ENCODE measurements at places on chromosomes 16 and 17. TPM values are rescaled to one million over a fixed set of nuclear protein-coding genes. Genes with fewer than 3 reads are reported as not detected.

- DNase-seq = no peak
Observed at GRCh38 chr17:64058621-64059020, 38.2 kb upstream of the ICAM2 start.

Gene CMTM2
- 3.1 TPM for total RNA-seq

DNA sequence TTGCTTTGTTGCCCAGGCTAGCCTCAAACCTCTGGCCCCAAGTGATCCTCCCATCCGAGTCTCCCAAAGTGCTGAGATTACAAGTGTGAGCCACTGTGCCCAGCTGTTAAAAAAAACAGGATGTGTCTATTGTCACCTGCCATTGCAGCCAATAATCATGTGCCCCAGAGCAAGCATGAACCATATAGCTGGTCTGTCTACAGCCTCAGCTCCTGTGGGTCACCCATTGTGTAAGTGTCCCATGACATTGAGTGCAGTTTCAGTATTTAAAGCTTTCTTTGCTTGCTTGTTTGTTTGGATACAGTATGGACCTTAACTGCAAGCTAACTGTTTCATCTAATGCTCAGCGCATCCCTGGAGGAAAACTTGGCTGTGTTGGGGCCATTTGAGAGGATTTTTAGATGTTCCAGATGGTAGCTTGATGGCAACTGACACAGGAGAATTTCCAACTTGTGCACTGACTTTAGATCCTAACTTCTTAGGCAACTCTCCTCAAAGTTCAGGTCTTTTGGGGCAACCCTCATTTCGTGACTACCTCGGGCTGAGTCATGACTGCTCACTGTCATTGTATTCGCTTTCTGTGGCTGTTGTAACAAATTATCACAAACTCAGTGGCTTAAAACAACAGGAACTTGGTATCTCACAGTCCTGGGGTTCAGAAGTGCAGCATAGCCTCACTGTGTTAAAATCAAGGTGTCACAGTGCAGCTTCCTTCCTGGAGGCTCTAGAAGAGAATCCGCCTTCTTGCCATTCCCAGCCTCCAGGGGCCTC is 30.3 kb upstream of the ADORA2B start:
- no peak for DNase-seq

GRCh38 chr17:32100971-32101631 is 41.2 kb upstream of the RHOT1 start:
- DNase-seq = no peak

DNA sequence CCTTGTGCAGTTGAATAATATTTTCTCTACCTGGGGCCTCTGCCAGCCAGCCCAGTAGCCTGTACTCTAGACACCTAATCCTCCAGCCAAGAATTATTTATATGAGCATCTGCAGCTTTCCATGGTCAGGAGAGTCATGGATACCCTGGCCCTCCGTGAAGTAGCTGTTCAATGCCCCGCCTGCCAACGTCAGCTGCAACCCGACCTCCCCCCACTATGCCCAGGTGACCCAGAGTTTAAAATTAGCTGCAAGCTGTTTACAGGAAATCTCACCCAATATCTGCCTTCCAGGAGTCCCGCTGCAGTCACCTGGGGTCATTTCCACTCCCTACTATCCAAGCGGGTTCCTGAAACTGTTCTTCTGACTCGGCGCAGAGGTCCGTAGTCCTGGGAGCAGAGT is 12.3 kb downstream of the SDR42E2 start:
- DNase-seq = no peak

Gene OTOP2
- total RNA-seq = not detected

DNA sequence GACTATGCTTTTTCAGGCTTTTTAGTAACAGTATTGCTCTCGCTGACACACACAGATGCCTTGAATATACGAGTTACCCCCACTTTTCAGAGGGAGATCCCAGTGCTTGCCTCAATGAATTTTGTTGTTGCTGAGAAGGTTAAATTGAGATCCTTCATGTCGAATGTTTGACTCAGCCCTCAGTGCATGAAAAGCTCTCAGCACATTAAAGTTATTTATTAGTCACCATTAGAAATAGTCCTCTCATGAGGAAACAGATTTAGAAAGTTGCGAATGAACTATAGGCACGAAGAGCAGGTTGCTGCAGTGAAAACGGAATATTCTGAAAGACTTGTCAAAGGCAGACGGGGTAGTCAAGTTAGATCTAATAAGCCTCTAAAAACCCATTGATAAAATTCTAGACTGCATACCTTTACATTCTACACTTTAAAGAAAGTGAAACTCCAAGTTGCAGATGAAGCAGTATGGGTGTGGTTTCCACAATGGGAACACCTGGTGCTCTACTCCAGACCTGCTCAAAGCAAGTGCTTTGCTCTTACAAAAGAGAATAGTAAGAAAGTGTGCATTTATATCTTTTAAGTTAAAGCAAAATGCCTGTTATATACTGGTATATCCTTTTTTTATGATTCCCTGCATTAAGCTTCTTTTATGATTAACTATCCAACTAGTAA is 238.1 kb downstream of the MAF start:
- DNase-seq = no peak

GRCh38 chr17:42399121-42399520 is 10.9 kb upstream of the STAT3 start:
- no peak for DNase-seq

Gene XYLT1
- 12.1 TPM for total RNA-seq

- no peak for DNase-seq
Observed at GRCh38 chr17:30495586-30495985, 18.4 kb downstream of the GOSR1 start.

DNA sequence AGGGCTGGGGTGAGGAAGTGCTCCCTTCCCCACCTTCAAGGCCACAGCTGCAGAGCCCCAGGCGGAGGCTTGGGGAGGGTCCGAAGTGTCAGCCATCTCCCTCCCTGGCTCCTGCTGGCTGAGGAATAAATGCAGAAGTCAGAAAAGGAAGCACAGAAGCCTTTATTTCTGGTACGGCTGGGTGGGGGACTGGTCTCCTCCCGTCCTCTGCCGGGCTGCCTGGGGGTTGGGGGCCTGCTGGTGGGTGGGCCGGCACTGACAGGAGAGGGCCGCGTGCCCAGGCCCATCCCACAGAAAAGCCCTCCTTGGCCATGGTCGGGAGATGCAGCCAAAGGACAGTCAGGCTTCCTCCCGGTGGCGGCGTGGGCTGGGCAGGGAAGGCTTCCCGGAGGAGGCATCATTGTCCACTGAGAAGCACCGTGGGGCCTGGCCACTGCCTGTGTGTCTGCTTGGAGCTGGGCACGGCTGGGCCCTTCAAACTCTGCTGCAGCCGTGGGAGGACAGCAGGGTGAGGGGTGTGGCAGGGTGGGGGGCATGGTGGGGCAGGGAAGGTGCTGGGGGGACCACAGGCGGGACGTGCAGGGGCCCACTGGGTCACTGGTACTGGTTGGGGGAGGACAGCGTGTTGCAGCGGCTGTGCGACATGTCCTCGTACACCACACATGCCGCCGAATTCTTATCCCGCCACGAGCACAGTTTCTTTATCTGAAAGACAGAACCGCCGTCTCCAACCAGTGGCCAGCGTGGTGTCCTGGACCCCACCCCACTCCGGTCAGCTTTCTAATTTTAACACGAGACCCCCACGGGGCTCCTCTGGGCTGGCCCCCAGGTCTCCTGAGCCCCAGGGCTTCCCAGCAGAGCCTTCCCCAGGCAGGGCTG is 2.4 kb downstream of the CD7 start:
- DNase-seq = no peak

DNA sequence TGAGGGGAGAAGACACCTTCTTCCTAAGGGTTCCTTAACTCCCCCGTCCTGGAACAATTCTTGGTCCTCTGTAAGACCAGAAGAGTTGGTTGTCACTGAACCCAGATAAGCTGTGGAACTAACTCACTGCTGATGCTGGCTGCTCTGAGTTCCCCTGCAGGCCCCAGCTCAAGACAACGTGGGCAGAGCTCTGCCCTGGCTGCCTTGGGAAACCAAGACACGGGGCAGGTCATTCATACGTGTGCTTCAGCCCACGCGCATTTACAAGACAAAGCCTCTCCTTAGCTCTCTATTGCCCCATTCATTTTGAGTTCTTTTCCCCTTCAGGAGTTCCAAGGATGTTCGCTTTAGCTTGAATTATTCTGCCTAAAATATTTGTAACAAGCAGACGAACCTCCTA is 3.4 kb upstream of the NAT9 start:
- DNase-seq = no peak

GRCh38 chr17:81075307-81075706 is 40.4 kb downstream of the BAIAP2 start:
- DNase-seq = no peak

GRCh38 chr17:30939051-30939689 is 17.4 kb downstream of the ADAP2 start:
- no peak for DNase-seq

DNA sequence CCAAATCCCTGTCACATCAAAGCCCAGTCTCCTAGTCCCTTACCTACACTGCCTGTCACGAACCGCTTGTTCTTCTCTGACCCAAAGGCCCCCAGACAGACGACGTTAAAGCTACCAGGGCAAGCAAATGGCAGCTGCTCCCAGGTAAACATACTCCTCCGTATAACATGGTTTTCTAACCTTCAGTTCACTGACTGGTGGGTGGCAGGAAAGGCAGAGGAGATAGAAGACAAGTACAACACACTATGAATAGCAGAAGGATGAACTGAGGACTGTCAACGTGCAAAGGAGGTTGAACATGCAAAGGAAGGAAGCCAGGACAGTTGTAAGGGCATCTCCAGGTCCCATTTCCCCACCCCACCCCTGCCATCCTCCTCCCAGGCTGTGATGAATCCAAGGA is 449.8 kb downstream of the SHISA9 start:
- no peak for DNase-seq

DNA sequence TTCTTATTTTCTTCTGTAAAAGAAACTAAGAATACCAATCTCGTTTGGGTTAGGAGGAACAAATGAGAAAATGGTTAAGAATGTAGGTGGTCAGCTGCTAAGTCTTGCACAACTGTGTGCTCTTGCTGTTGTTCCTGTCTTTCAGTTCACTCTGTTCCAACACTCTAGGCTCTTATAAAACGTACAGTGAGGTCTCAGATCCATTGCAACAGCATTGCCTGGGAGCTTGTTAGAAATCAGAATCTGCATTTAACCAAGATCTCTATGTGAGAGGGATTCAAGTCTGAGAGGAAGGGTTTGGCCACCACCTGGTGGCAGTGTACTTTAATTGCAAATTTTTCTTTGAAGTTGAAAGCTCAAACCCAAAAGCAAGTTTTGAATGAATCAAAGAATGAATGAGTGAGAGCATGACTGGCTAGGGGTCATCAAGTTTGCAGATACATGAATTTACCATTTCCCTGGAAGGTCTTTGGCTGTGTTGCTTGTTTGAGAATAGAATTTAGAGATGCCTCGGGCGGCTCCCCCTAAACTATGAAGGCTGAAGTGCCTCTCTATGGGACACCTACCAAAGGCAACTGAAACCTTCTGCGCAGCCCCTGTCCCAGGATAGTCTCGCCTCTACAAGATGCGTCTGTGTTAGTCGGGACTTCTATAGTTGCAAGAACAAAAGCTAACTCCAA is 2.5 kb downstream of the ALOX15B start:
- DNase-seq = no peak

DNA sequence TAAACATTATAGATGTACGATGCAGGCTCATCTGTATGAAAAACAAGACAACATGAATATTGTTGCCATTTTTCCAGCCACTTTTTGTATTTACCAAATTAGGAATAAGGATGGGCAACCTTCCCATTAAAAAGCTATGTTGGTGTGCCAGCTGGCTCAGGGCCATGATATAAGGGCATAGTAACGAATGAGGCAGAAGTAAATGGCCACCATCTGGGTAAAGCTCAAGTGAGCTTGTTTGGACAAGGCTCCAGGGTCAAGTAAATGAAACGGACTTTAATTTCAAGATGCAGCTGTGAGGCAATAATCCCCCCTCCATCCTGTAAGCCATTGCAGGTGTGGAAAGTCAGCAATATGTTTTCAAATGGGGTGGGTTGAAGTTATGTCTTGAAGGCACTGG is 930.9 kb upstream of the CDH8 start:
- DNase-seq = no peak

DNA sequence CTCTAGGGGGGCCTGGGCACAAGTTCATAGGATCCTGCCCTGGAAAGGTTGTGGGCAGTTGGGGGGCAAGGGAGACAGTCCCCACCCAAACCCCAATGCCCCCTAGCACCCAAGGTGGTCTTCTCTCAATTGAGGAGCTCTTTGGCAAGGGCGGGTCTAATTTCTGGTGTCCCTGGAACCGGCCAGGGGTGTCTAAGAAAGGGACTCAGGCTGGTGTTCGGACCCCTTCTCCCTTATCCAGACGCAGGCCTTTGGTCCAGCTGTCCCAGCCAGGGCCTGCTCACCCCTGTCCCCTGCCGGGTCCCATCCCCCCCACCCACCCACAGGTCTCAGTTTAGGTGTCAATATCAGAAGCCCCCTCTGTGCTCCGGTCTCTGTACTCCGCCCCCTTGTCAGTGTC is 860 bp upstream of the ARHGDIG start:
- DNase-seq = no peak

DNA sequence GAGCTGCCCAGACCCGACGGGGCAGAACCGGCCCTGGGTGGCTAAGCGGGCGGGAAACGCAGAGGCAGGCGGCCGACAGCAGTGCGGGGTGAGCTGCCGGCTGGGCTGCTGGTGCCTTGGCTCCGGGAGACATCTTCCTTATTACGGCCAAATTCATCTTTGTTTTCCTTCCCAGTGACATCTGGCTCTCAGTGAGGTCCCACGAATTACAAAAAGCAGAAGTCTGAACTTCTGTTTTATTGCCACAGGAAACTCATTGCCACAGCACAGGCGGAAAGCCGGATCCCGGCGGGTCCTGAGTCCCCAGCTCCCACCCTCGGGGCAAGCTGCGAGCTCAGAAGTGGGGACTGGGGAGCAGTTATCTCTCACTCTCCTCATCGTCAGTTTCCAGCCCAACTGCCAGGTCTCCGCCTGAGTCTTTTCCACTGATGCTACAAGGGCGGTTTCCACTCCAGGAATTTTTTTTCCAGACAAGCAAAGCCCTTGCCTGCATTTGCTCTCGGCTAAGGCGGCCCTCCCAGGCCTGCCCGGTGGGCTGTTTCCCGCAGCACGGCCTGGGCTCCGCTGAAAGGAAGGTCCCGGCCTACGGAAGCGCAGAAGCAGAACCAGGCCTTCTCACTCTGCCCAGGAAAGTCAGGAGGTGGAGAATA is 40.3 kb downstream of the CBFA2T3 start:
- DNase-seq = no peak

Gene C17orf100
- 1.3 TPM for total RNA-seq

Gene SBK1
- total RNA-seq = 1.9 TPM

DNA sequence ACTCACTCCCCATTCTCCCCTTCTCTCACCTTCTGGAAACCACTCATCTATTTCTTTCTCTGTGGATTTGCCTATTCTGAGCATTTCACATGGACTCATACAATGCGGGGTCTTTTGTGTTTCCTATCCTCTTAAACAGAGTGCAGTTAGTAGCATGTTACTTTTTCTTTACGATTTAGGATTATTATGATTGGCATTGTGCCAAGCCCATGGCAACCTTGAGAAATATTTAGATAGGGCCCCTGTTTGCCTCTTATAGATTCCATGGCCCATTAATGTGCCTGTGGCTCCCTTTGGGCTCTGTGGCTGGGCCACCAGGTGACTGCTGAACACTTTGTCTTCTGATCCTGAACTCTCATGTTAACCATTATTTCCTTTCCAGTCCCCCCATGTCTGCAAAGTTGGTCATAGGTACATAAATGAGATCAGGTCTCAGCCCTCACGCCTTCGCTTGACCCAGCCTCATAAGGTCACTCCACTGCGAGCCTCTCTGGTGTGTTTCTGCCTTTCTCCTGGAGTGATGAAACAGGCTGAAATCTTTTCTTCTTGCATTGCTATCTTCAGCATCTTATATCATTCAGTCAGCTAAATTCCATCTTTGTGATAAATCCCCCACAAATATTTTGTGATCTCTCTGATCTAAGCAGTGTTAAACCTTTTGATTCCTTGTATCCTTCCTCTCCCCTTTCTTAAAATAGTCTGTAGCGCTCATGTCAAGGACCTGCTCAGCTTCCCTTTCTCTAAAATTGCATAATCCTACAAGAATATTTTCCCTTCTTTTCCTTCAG is 44.0 kb downstream of the MYH3 start:
- no peak for DNase-seq

Data from upper lobe of right lung (tissue), 1 donor.